Iris pigment epithelial cell (primary cell): ENCODE measurements at places on chromosomes 3 and 15.
A peak's percentile ranks its signal among the peaks of the same experiment; 100 is the strongest.

DNA sequence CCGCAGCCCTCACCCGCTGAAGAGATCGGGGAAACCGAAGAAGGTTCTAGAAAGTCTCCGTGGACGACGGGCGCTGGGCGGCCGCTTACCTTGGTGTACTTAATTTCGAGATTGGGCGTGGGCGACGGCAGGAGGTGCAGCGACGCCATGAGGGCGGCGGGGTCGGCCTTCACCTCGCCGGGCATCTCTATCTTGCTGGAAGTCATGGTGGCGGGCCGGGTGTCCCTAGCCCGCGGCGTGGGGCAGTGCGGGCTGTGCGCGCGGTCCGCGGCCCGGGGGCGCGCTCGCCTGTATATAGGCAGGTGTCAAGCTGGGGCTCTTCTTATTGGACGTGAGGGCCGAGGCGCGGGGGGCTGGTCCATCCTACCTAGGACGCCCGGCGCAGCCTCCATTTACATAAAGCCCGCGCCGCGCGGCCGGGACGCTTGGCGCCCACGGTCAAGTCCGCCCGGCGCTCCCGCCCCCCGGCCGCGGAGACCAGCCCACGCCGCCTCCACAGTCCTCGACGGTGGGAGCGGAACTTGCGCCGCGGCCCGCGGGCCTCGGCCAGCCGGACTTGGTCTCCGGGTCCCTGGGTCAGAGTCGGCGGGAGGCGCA lies at the start of gene ALDH1A2:
Gene ALDH1A2 (minus strand): TSS at position 267 of the 597 bp plus-strand sequence. CDS start 61 bp downstream, at position 206.
- no peak for DNase-seq

GRCh38 chr15:58710701-58711100 lies 38.8 kb downstream of the ADAM10 start:
- DNase-seq: peak; percentile 49

DNA sequence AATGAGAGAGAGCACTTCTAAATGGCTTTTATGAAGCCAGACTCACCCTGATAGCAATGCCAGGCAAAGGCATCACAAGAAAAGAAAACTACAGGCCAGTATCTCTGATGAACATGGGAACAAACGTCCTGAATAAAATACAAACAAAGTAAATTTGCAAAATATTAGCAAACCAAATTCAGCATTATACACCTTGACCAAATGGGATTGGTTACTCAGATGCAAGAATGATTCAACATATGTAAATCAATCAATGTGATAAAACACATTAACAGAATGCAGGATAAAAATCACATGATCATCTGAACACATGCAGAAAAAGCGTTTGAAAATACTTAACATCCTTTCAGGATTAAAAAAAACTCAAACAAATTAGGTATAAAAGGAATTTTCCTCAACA lies 494.9 kb upstream of the CCDC54 start:
- DNase-seq: no peak

GRCh38 chr15:77859491-77860060 lies 217.9 kb downstream of the TBC1D2B start:
- DNase-seq: no peak

- DNase-seq: peak; percentile 54
Measured at GRCh38 chr3:62611541-62612240, 238.3 kb upstream of the FEZF2 start.

- peak; percentile 11 for DNase-seq
Measured at GRCh38 chr3:168116279-168116678, 20.6 kb upstream of the GOLIM4 start.

- no peak for DNase-seq
Measured at GRCh38 chr15:99717161-99718009, 15.9 kb downstream of the LYSMD4 start.

GRCh38 chr3:42490243-42490642 lies 12.2 kb upstream of the VIPR1 start:
- DNase-seq: no peak

GRCh38 chr15:34841262-34841725 lies 45.9 kb upstream of the ACTC1 start:
- no peak for DNase-seq

DNA sequence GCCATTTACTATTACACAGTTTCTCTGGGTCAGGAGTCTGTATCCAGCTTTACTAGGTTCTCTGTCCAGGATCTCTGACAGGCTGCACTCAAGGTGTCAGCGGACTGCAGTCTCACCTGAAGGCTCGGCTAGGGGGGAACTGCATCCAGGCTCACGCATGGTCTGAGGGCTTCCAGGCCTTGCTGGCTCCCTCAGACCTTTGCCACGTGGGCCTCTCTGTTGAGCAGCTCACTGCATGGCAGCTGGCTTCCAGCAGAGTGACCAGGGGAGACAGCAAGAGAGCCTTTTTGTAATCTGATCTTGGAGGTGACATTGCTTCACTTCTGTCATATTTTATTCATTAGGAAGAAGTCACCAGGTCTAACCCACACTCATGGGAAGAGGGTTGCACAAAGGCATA lies 152.3 kb downstream of the CACNA2D3 start:
- DNase-seq: no peak

GRCh38 chr3:66618066-66618465 lies 117.2 kb upstream of the LRIG1 start:
- no peak for DNase-seq

DNA sequence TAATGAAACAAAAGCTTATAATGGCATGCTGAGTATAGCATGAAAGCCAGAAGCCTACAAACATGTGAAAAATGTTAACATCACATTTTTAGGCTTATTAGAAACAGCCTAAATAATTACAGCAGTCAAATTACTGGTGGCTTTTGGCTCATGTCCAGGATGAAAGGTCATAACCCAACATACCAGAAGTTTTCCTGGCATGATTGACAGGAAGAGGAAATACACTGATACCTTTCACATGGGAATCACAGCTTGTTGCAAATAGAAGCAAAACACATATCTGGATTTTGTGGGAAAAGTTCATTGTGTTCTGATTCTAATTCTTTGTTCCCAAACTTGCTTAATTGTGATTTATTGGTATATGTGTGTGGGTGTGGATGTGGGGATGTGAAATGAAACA lies 393.5 kb upstream of the ARRDC4 start:
- DNase-seq: no peak

GRCh38 chr15:89381888-89382686 lies 47.5 kb upstream of the POLG start:
- DNase-seq: no peak

- DNase-seq: no peak
Measured at GRCh38 chr3:72463083-72463482, 385.2 kb downstream of the SHQ1 start.

DNA sequence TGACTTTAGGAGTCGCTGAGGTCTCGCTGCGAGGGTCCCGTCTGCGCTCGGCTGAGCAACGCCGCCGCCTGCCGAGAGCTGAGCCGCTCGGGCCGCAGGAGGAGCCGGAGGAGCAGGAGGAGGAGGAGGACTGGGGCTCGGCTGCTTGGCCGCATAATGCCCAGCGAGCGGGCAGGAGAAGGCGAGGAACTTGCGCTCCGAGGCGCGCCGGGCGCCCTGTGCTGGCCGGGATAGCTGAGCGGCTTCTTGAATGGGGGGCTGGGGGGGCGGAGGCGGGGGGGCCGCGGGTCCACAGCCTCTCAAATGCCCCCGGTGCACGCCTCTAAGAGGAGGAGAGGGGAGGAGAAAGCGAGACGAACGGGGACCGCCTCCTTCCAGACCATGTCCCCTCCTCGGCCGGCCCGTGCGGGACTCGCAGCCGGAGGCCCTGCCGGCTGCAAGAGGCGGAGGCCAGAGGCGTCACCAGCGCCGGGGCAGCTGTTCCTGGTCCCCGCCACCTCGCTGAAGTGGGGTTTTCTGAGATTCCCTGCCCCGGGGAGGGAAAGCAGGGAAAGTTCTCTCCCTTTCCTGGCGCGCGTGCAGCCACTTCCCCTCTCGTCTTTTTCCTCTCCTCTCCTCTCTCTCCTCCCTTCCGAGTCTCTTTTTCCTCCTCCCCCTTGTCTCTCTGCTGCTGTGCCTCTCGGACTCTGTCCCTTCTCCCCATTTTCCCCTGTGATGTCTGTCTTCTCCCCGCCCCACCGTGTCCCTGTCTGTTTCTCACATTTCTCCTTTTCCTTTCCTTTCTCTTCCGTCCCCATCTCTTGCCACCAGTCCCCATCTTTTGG lies at the start of gene ADAMTS9:
Gene ADAMTS9 (minus strand): TSS at position 220 of the 824 bp plus-strand sequence. CDS start 343 bp downstream, outside the sequence.
- peak; percentile 64 for DNase-seq

GRCh38 chr3:39573392-39573791 lies 105.9 kb downstream of the MOBP start:
- no peak for DNase-seq

DNA sequence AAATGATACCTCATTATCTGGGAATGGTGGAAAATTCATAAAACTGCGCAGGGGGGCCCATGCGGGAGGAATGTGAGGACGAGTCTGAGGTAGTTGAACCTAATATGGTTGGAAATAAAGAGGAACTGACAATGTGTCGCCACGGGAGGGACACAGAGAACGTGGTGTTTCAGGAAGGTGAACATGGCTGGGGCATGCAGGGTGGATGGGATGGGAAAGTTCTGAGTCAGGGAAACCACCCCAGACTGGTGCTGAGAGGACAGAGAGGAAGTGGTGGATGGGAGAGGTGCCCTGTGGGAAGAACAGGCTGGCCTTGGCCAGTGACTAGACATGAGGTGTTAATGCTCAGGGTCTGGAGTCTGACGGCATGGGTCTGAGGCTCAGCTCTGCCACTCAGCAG lies 137.1 kb upstream of the WNT5A start:
- DNase-seq: peak; percentile 85

DNA sequence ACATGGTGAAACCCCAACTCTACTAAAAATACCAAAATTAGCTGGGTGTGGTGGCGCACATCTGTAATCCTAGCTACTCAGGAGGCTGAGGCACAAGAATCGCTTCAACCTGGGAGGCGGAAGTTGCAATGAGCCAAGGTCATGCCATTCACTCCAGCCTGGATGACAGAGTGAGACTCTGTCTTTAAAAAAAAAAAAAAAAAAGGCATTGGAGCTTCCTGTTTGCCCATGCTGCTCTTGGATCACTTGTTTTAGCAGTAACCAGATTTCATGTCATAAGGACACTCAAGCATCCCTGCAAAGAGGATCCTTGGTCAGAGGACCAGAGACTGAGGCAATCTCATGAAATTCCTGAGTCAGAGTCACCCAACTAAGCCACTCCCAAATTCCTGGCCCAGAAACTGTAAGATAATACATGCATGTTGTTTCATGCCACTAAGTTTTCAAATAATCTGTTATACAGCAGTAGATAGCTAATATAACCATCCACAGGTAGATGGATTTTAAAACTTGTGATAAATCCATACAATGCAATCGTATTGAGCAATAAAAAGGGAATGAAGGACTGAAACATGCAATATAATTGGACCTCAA lies 82.0 kb upstream of the XXYLT1 start:
- DNase-seq: peak; percentile 78

GRCh38 chr3:30408105-30408557 lies 198.3 kb upstream of the TGFBR2 start:
- DNase-seq: peak; percentile 64

- DNase-seq: peak; percentile 43
Measured at GRCh38 chr15:80730926-80731325, 35.8 kb downstream of the ABHD17C start.

GRCh38 chr3:183188895-183189462 lies 26.4 kb upstream of the LAMP3 start:
- DNase-seq: peak; percentile 34

DNA sequence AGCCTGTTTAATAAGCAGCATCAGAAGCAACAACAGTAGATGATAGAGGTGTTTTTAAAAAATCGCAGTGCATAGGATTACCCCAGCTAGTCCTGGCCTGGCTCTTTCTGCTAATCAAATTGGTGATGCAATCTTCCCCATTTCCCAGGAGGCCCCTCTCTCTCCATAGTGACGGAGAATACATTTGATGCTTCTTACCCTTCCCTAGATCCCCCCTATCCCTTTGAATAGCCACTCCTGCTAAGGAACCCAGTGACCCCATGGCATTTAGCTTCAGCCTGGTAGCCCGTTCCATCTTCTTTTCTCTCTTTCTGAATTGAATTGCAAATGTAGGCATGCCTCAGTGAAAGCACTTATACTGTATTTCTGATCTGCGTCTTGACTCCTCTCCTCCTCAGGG lies 223.6 kb upstream of the GAP43 start:
- no peak for DNase-seq

DNA sequence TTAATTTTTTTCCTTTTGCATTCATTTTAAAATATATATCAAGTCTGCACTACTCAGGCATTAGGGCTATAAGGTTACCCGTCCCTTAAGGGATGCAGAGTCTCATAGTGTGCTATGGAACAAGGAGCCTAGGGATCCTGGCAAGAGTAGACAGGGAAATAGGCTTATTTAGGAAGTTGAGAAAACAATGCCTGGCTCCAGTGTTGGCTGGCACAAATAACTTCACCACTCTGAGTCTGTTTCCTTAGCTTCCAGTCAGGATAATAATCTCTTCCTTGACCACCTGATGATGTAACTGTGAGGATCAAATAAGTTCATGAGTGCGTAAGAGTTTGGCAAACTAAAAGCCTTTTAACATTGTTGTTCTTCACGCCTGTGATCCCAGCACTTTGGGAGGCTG lies 540.8 kb upstream of the IL12A start:
- no peak for DNase-seq
